ENCODE measurements at places on chromosomes 12 and 14.

GRCh38 chr12:47200446-47200845 is 120.7 kb upstream of the AMIGO2 start:
- DNase-seq = no peak

- no peak for DNase-seq
Measured at GRCh38 chr12:98174428-98174809, 341.0 kb upstream of the TMPO start.

GRCh38 chr14:79404874-79405511 is 806.3 kb downstream of the DIO2 start:
- no peak for DNase-seq

DNA sequence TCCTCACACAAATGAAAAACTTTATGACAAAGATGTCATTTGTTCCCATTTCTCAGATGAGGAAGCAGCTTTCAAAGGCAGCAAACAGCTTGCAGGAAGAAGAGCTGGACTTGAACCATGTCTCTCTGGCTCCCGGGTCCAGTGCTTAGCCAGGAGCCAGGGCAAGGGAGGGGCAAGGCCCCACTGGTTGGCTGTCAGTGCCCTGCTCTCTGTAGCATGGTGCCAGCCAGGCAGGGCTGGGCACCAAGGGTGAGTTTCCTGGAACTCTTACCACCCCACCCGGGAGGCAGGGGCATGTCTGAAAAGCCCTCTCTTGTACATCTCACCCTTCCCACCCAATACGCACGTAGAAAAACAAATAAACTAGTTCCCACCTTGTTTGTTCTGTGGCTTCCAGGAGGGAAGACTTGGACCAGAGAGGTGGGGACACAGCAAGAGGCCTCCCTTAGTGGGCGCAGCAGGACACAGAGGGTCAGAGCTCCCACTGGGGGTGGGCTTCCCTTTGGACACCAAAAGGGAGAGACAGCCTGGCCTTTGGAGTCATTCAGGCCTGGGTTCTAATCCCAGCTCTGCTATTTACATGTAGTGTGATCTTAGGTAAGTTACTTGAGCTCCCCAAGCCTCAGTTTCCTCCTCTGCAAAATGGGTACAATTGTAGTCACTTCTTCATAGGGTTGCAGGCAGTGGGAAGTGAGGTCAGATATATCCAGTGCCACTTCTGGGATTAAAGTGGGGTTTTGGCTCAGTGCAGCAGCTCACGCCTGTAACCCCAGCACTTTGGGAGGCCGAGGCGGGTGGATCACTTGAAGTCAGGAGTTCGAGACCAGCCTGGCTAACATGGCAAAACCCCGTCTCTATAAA is 17.2 kb downstream of the TRPV4 start:
- DNase-seq = no peak

- DNase-seq = no peak
Measured at GRCh38 chr12:103880299-103881142, 39.5 kb upstream of the NT5DC3 start.

DNA sequence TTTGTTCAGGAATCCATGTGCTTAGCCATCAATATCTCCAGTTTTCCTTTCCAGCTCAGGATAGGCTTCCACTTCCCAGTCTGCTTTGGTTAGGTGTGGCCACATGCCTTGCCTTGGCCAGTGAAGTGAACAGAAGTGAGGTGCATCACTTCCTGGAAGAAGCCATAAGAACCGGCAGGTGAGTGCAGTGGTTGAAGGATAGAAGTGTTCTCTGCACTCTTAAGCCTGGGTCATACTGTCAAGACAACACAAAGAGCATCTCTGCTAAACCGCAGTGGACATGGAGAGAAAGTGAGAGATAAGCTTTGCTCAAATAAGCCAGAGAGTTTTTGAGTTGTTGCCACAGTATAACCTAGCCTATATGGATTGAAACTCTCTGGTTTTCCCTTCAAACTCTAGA is 11.4 kb downstream of the GNG2 start:
- DNase-seq = no peak
